ENCODE measurements at places on chromosomes 5 and 9. TPM values are rescaled to one million over a fixed set of nuclear protein-coding genes. Genes with fewer than 3 reads are reported as not detected.

The ELP1 gene
- 29.9 TPM for total RNA-seq

The CDH9 gene
- total RNA-seq: not detected

The GFI1B gene
- 0.06 TPM for total RNA-seq

DNA sequence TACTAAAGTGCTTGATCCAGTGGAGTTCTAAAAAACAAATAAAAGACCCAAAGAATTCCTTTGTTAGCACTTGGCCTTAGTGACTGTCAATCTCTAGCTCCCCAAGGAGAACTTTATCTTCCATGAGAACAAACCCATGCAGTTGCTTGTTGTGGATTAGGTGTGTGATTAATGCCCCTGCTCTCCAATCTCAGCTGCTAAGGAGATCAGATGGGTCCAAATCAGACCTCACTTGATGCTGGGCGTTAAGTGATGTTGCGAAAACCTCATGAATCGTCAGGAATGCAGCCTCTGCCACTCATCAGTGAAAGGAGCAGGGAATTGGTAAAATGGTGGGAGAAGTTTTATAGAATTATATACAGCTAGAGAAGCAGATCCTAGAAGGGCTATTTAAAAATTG lies 133.7 kb downstream of the DMAC1 start:
- DNase-seq: no peak

- peak; percentile 33 for DNase-seq
These were observed 888 bp downstream of the RABGAP1 start for GRCh38 chr9:122941582-122942234.

DNA sequence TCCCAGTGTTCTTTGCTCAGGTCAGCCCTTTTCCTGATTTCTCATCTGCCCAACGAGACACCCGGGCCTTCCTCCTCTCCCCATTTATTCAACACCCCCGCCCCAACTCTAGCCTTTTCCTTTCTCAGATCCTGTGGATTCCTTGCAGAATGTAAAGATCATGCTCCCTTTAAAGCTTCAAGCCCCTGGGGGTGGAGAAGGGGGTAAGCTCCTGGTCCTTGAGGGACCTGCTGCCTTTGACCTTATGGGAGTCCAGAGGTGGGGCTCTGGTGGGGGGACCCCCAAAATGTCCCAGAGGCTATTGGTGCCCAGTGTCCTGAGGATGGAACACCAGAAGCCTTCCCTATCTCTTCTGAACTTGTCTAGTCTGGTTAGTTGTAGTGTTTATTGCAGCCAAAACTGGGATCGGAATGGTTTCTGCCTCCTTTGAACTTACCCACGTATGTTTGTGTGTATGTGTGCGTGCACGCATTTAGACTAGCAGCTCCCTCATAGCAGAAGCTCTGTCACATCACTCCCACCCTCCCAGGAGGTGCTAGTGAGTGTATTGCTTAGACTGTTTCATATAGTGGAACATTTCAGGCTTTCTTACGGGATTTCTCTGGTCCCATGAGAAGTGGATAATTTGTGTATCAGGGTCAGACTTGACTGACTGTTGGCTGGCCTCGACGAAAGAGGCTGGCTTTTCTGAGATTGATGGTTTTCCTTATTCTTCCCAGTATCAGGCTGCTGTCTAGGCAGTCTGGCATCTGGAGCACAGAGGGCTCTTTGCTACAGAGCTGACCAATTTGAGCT lies 1.1 kb downstream of the GALNT10 start:
- no peak for DNase-seq

- peak; percentile 88 for DNase-seq
These were observed 44.7 kb upstream of the NDFIP1 start for GRCh38 chr5:142063878-142064331.

DNA sequence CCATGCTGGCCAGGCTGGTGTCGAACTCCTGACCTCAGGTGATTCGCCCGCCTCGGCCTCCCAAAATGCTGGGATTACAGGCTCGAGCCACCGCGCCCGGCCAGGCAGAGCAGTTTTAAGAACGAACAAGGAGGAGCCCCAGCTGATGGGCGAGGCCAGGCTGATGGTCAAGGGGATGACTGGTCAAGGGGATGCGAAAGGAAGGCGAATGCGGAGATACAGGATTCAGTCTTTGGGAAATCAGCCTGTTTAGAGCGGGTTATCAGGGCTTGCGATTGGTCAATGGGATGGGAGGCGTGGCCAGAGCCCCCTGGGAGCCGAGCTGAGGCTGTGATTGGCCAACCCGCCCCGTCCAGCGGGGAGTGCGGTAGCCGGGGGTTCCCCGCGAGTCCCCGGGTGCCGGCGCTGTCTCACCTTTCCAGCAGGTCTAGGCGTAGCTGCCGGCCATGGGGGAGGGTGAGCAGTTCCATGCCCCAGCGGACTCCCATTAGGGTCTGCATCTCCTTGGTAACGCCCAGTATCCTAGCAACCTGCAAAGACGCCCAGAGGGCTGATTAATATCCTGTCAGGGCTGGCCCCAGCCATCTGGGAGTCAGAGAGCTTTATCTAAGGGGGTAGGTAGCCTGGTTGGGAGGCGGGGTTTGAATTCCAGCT lies 7.5 kb upstream of the TOR2A start:
- no peak for DNase-seq
